ENCODE measurements at places on chromosomes 7 and 10.

DNA sequence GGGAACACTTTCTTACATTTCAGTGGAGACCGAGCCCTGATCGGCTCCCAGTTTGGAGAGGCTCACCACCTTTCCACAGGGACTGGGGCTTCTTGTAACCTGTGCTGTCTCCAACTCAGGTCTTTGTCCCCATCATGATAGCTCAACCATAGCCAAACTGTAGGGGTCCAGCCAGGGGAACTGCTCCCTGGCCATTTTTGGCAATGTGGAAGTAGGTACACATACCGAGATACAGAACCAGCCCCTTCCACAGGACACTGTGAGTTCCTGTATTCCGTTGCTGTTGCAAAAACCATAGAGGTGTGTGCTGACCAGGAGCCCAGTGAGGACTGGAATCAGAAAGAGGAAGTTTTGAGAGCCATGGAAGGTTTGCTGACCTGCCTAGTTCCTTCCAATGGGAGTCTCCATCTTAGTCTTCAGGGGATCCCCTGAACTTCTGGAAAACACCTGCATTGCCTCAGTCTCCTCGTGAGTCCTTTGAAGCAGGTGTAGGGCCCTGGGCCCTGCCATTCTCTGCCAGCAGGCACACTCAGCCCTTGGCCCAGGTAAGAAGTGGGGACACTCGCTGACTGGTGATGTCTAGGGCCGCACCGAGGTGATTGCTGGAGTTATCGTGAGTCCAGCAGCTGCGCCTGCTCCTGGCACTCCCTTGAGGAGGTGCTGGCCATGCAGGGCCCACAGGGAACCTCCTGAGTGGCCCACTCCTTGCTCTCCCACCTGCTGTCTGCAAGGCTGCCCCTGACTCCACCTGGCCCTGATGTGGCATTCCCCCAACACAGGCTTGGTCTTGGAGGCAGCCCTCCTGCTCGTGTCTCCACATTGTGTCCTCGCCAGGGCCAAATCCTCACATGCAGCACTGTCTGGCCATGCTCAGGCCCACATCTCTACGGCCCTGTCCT, 11.2 kb downstream of the WDFY4 start:
- no peak for DNase-seq

DNA sequence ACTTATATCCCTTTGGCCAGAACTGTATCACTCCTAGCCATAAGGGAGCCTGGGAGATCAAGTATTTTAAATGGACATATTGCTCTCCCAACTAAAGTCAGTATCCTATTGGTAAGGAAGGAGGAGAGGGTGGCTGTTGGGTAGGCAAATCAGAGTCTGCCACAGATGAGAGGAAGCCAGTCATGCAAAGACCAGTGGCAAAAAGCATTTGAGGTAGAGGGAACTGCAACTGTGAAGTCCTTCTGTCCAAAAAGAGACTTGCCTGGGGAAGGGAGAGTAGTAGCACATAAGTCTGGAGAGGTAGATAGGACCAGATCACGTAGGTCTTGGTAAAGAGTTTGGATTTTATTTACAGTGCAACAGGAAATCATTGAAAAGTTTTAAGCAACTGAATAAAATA, 8.8 kb upstream of the CCNJ start:
- no peak for DNase-seq

DNA sequence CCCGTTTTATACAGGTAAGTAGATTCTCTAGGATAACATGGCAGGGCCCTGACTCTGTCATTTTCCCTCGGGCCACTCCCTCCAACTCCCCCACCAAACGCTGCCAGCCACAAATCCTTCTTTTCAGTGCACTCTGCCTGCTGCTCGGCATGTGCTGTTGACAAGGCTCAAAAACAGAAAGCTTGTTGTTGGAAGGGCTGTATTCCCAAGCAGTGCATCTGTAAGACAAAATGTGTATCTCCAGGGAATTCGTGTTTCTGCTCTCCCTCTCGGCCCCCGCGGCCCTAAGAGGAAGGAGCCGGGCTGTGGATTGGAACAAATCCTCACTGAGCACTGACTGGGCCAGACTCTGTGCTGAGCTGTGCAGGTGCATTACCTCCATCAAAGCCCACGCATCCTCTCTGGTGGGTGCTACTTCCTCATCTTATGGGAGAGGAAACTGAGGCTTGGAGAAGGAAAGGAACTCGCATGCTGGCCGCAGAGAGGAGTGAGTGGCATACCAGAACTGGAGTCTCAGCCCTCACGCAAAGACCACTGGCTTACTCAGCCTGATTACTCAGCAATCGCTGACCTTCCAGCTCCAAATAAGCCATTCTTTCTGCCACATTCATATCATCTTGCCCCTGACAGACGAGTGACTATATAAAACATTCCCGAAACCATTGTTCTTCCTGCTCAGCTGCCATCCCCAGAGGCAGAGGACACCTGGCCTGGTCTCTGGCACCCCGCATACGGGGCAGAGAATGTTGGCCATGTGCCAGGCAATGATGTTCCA, 33.5 kb upstream of the ENO4 start:
- no peak for DNase-seq

GRCh38 chr10:77887631-77888355, 38.8 kb downstream of the DLG5 start:
- no peak for DNase-seq

DNA sequence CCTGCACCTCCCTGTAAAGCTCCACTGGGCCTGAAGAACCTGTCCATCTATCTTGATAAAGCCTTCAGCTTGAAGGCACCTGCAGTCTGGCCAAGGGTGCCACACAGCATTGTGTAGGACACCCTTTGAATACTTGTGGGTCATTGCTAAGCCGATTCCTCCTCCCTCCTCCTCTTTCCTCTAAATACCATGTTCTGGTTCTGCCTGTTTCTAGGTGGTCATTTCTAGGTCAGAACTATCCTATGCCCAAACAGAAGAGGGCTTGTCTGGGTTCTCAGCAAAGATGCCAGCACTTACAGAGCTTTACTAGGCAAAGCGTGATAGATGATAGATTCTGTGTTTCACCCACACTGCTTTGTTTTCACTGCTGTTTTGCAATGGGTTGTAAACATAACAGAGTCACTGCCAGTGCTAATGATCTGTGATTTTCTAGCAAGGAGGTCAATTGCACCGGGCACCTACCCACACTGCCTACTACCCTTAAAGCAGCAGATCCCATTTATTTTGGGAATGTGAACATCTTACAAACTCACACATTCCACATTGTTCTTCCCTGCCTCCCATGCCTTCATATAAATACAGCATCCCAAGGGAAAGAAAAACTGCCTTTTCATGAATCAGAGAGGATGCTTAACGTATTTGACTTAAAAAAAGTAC, 279.1 kb upstream of the PITRM1 start:
- no peak for DNase-seq

GRCh38 chr7:3956949-3957348, 655.9 kb downstream of the SDK1 start:
- DNase-seq, result no peak

DNA sequence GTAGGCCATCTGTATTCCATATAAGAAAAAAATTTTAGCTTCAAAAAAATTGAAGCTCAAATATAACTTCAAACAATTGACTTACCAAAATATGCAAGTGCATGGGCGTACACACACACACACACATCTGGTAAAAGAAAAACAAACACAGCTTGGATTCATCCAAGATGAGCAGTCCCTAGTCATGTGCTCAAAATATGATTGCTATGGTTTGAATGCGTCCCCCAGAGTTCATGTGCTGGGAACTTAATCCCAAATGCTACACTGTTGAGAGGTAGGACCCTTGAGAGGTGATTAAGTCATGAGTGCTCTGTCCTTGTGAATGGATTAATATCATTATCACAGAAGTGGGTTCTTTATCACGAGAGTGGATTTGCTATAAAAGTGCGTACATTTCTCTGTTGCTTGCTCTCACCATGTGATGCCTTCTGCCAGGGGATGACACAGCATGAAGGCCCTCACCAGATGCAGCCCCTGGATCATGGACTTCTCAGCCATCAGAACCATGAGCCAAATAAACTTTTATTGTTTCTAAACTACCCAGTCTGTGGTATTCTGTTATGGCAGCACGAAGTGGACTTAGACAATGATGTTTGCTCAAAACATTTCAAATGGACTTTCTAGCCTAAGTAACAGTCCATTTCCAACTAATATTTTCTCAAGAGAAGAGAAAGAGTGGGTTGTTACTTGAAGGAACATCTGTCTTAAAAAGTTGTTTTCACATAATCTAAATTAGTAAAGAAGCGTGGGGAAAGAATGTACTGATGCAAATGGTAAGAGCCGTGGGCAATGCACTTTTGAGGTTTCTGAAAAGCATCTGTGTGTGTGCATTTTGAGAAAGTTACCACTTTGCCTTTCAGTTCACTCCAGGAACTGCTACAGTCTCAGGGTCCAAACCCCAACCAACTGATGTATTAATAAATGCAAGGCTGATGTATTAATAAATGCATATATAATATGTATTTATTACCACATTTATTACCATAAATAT, 15.1 kb upstream of the SVIL start:
- no peak for DNase-seq

GRCh38 chr7:27205325-27206280, 5.7 kb upstream of the HOXA13 start:
- DNase-seq, result no peak
